NCI-H524 (cell line): ENCODE measurements at places on chromosomes 5 and 9.

DNA sequence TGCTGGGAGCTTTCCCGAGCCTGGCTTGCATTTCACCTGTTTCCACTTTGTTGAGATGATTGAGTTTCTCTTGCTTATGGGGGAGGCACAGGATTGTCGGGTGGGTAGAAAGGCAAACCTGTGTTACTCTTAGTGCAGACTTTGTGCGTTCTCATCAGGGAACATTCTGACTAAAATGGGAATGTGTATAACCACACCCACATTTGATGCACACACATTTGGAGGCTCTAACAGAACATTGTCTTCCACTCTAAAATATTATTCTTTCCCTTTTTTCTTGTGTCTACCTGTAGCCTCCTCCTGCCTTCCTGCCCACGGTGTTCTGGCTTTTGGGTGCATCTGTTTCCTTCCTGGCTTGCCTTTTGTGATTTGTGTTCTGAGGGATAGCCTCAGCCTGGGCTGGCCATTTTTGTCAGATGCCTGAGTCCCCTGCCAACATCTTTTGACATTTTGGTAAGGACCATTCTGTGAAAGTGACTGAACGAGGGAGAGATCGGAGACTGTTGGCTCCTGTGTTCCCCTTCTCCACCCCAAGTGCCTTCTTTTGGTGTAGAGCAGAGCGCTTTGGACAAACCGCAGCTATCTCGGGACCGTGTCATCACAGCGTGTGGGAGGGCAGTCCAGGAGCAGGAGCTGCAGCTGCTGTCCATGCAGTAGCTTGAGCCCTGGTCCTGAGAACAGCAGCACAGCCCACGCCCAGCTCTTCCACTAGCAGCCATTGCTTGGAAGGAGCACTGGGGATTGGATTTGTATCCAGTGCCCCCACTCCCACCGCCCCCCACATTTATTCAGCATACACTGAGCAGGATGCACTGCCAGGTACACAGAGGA, 101.4 kb downstream of the ARHGAP26 start:
- no peak for DNase-seq

DNA sequence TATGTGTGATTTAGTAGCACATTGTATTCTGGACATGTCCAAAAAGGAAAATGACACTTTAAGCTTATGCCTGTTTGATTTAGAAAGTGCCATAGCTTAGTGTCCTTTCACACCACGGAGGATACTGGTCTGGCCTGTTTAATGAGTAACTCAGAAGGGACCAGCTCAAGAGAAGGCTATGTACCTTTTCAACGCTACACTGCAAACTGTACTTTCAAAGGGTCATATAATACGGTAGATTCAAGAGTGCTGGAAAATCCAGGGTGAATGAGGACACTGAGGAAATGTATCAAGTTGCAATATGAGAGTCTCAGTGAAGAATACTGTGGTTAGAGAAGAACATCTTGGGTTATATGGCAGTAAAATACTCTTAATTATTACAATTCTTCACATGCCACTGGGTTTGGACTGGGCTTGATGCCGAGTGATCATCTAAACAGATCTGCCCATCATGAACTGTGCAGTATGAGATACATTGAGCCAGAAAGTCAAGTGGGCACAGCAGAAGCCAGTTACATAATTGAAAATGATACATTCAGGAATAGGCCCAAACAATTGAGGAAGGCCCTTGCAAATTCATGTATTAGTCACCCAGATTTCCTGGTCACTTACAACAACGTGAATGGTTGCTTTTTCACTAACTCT, 1211.5 kb upstream of the CDH9 start:
- DNase-seq = no peak

DNA sequence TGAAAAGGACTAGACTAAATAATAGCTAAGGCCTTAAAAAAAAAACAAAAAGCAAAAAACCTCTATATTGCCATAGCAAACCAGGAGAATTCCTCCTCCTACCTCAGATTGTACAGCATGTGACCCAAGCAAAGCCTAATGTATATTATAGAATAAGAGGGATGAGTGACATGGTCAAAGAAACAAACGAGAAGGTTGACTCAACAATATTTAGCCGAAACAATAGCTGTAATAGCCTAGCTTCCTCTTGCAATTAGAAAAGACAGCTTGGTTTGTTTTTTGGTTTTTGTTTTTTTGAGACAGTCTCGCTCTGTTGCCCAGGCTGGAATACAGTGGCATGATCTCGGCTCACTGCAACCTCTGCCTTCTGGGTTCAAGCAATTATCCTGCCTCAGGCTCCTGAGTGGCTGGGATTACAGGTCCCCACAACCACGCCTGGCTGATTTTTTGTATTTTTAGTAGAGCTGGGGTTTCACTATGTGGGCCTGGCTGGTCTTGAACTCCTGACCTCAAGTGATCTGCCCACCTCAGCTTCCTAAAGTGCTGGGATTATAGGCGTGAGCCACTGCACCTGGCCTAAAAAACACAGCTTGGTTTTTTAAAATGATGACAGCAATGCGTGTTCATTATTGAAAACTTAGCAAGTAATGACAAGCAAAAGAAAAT, 5.6 kb downstream of the NLN start:
- DNase-seq = no peak

DNA sequence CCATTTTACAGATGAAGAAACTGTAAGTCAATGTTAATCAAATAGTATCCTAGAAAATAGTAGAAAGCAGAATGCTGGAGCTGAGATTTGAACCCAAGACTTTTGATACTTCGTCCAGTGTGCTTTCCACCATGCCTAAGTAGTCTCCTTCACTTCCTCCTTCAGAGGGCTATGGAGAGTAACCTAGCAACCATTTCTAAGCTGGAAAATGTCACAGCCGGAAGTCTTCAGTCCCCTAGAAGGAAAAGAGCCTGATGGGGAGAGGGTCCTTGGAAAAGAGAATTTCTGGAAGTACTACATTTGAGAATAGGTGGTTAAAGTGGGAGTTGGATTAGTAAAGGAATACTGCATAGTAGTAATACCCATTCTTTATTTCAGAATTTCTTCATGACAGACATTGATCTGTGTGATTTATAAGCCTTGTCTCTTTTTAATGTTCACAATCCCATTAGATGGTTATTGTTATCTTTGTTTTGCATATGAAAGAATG, 32.7 kb downstream of the PCDHAC2 start:
- DNase-seq = no peak

- DNase-seq = no peak
Measured at GRCh38 chr5:43195670-43196265, 3.7 kb downstream of the NIM1K start.
